ENCODE measurements at places on chromosomes 1 and 21. TPM values are rescaled to one million over a fixed set of nuclear protein-coding genes. Genes with fewer than 3 reads are reported as not detected.
A peak's percentile ranks its signal among the peaks of the same experiment; 100 is the strongest.

The CEPT1 gene
- total RNA-seq, result 45.6 TPM

The RYR2 gene
- not detected for total RNA-seq

The C8B gene
- not detected for total RNA-seq

The IFNAR1 gene
- total RNA-seq, result 8.1 TPM

The CCDC27 gene
- not detected for total RNA-seq

The PKP1 gene
- 117 TPM for total RNA-seq

The KANK4 gene
- 0.13 TPM for total RNA-seq

DNA sequence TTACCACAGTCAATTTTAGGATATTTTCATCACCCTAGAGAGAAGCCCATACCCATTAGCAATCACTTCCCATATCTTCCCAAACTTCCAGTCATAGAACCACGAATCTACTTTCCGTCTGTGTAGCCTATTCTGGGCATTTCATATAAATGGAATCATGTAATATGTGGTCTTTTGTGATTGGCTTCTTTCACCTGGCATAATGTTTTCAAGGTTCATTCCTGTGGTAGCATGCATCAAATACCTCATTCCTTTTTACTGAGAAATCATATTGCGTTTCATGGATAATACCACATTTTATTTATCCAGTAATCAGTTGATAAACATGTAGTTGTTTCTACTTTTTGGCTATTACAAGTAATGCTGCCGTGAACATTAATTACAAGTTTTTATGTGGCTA is 21.5 kb downstream of the DESI2 start:
- peak; percentile 75 for DNase-seq

DNA sequence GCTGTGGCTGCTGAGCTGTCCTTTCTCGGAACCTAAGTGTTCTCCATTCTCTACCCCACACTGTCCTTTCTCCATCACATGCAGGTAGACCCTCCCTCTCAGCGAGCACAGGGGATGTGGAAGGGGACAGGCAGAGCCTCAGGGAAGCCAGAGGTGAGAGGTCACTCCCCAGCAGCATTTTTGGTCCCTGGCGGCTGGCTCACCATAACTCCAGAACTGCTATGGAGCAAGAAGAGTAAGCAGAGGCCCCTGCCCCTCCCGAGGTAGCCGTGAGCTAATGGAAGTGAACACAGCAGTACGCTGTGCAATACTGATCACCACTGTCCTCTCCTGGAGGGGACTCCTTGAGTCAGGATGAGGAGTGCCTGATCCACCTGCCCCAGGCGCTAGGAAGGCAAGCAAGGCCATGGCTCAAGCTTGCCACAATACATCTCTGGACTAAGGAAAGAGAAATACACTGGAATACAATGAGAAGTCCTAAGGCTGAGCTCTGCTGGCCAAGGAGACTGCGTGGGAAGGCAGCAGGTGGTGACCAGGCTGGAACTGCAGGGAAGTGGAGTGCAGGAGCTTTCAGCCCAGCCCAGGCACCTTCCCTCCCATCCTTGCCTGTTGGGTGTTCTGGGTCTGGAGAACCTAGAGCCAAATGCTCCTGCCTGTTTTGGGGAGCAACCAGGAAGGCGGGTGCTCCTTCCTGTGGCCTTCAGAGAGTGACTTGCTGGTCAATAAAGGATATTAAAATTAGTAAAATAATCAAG is 96.2 kb downstream of the LAMC2 start:
- no peak for DNase-seq

DNA sequence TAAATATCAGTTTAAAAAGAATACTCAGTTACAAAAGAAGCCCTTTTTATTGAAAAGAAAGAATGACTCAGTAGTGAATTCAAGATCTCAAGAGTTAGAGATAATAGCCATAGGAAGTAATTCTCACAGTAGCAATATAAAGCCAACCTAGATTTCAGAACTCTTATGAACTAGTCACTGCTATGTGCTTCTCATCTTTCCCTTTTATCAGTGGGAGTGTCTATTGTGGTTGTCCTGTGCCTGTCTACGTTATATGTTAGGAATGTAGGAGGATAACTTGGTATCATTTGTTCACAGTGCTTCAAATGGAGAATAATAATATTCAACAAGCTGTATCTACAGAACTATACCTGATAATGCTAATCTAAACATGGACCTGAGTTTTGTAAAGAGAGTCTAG is 73.1 kb upstream of the RGS21 start:
- peak; percentile 39 for DNase-seq

- DNase-seq, result no peak
These were observed 459.9 kb downstream of the ADGRL2 start for GRCh38 chr1:82260666-82261065.

DNA sequence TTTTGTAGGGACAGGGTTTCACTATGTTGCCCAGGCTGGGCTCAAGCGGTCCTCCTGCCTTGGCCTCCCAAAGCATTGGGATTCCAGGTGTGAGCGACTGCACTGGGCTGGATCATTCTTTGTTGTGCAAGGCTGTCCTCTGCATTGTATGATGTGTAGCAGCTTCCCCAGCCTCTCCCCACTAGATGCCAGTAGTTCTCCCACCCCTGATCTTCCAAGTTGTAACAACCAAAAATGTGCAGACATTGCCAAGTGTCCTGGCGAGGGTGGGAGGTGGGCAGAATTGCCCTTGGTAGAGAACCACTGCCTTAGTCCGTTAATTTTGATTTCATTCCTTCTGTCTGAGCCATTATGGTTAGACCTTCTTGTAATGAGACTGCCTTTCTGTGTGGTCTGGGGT is 7.2 kb downstream of the GALNT2 start:
- no peak for DNase-seq

- no peak for DNase-seq
These were observed 15.1 kb downstream of the NRDC start for GRCh38 chr1:51863384-51863783.

DNA sequence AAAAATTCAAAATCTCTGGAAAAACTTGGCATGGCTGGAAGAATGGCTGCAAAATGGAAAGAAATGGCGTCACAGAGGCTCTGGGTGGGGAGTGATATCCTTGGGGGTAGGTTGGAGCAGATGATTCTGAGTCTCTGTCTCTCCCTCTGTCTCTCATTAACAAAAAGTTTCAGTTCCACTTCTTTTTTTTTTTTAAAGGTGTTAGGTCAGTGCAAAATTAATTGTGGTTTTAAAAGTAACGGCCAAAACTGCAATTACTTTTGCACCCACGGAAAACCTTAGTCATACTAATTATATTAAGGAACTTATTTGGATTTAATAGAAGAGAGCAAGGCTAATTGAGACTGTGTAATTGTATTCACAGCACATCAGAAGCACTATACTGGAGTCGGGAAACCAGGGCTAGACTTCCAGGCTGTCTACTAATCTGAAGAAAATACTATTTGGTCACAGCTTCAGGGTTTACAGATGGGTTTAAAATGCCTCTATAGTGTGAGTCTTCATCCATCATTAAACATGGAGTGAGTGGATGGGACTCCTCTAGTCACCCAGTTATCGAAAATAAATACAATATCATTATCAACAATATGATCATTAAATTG is 289.1 kb upstream of the PLD5 start:
- no peak for DNase-seq

DNA sequence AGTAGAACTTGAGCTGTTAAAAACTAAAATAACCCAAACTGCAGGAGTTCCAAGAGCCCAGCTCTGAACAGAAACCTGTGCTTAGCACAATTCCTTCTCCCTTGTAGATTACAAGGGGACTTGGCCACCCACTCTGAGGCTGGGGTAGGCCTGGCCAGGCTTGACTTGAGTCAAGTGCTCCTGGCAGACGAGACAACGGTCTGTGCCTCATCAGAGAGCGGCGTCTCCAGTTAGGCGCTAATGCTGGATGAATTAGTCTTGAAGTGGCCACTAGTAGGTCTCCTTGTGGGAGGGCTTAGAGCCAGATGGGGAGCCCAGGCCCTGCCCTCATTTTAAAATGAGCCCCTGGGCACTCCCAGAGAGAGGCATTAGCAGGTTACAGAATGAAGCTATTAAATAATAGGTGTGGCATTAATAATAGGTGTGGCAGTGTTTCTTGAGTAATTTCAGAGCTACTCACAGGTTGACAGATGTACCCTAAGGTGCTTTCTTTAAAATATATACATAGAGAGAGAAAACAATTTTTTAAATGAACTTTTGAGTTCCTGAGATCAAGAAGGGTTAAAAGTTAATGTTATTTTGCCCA is 1.1 kb downstream of the EEIG2 start:
- DNase-seq, result peak; percentile 52

GRCh38 chr1:202998836-202999750 is 8.1 kb upstream of the TMEM183A start:
- peak; percentile 56 for DNase-seq

DNA sequence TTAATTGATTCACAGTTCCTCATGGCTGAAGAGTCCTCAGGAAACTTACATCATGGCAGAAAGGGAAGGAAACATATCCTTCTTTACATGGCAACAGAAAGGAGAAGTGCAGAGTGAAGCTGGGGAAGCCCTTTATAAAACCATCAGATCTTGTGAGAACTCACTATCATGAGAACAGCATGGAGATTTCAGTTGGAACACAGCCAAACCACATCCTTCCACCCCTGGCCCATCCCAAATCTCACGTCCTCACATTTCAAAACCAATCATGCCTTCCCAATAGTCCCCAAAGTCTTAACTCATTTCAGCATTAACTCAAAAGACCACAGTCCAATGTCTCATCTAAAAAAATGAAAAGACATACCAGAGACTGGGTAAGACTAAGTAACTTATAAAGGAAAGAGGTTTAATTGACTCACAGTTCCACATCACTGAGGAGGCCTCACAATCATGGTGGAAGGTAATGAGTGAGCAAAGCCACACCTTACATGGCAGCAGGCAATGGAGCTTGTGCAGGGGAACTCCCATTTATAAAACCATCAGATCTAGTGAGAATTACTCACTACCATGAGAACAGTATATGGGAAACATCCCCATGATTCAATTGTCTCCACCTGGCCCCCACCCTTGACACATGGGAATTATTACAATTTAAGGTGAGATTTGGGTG is 105.2 kb downstream of the MRPL39 start:
- DNase-seq, result peak; percentile 14

GRCh38 chr1:63969441-63969901 is 195.7 kb downstream of the ROR1 start:
- peak; percentile 57 for DNase-seq

All from bronchial epithelial cell (primary cell).